ENCODE measurements at places on chromosomes 12 and 14.

DNA sequence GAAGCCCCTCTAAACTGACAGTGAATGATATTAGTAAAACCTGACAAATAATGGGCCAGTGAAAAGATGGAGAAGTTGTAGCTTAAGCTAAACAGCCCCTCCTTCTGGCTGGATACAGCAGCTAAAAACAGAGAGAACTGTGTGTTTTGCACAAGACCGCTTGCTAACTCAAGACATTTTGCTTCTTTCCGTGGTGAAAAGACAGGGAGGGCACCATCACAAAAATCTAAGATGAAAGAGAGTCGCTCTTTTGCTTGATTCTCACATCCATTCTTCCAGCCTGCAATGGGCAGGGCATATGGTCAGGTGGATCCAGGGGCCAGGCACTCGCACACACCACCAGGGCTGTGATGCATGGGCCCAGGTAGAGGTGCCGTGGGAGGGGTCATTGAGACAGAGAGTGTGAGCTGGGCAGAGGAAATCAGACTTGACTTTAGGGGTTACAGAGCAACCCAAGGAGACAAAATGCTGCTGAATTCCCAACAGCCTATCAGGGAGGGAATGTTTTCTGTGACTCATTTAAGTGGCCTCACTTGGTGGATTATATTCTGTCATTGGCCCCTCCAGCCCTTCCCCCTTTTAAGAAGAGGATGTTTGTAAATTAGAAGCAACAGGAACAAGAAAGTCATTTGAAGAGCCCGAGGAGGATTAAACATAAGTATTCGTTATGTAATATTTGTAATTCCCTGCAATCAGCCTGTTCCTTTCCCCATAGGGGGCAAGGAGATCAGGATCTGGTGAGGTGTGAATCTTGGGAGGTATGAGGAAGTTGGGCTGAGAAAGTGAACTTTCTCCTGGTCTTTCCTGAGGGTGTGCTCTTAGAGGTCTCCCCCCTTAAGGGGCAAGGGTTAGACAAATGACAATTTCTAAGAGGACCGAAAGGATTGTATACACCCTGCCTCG, 12.3 kb downstream of the EMP1 start:
- DNase-seq, result no peak

DNA sequence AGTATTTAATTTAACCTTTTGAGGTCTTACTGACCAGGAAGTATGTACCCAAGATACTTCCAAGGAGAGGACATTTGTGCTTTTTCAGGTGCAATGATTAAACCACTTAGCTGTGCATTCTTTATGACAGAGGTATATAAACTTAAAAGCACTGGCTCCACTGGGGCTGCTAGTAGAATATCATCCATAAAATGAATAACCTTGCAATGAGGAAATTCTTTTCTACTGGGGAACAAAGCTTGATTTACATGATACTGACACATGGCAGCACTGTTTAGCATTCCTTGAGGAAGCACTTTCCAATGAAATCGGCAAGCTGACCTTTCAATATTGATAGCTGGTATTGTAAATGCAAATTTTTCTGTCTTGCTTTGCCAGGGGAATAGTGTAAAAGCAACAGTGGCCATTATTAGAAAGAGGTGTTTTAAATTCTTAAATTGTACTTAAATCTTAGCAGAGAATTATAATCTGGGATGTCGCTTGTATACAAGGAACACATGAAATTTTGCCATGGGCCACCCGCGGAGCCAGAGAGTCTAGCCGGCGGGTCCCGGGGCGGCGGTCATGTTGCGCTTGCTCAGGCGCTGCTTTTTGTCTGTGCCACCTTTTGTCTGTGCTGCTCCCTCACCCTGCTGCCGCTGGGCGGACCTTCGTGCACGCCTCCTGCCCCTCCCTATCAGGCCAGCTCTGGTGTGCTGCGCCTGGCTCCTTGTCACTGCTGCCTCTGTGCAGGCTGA, 20.9 kb upstream of the BLTP3B start:
- peak; percentile 46 for DNase-seq

GRCh38 chr14:68236582-68237458, 417.2 kb downstream of the RAD51B start:
- DNase-seq, result no peak

DNA sequence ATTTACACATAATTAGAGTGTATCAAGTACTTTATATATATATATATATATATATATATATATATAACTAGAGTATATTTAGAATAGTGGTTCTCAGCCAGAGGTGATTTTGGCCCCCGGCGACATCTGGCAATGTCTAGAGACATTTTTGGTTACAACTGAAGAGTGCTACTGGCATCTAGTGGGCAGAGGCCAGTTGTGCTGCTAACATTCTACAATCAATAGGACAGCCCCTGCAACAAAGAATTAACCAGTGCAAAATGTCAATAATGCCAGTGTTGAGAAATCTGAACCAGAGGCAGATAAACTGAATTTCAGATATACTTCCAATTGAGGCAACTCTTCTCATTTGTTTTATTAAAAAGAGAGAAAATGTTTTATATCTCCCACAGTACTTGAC, 8.9 kb downstream of the GTF2A1 start:
- no peak for DNase-seq

- DNase-seq, result no peak
Observed at GRCh38 chr12:106583242-106584103, 669 bp downstream of the RFX4 start.

GRCh38 chr12:109467978-109468676, 9.0 kb downstream of the KCTD10 start:
- DNase-seq, result no peak

GRCh38 chr14:99581374-99581773, 22.6 kb downstream of the CCDC85C start:
- DNase-seq, result no peak

DNA sequence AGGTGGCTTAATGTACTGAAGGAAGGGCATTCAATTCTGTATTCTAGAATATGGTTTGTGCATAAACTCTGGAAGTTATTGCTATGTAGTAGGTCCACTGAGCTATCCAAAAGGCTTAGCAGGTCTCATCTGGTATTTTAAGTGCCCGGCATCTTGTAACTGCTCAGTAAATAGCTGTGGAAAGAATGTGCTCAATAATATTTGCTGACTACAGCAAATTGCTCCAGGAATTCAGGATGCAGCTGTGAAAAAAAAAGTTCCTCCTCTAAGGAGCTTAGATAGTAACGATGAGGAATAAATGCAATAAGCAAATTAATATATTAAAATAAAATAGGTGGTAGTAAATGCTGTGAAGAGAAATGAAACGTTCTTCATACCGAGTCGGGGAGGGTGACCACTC, 857.1 kb downstream of the AACS start:
- no peak for DNase-seq

GRCh38 chr12:113891167-113891692, 74.9 kb downstream of the RBM19 start:
- DNase-seq, result no peak

All from foreskin melanocyte (primary cell).